ENCODE measurements at places on chromosomes 13 and 19. TPM values are rescaled to one million over a fixed set of nuclear protein-coding genes. Genes with fewer than 3 reads are reported as not detected.

C1QTNF9B gene
- not detected for total RNA-seq

RNF225 gene
- total RNA-seq = 0.09 TPM

ZNF548 gene
- 28.1 TPM for total RNA-seq

UPK1A gene
- not detected for total RNA-seq

ADGRE1 gene
- total RNA-seq = not detected

GNA15 gene
- not detected for total RNA-seq
